ENCODE measurements at places on chromosomes 1 and 21.

- no peak for DNase-seq
Observed at GRCh38 chr1:70847013-70847412, 200.6 kb downstream of the PTGER3 start.

DNA sequence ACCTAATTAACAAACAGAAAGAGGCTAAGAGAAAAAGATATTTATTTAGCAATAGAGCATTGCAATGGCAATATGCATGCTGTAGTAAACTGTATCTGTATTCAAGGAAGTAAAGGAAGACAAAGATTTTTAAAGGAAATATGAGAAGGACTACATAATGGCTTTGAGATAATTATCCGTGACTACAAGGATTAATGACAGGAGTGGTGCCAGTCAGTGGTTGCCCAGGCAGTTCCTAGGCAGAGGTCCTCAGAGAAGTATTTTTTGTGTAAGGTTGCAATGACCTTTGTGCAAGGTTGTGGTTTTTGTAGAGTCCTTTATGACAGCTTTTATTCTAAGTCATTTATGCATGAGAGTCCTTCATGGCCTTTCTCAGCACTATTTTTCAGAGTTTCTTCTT, 711.1 kb upstream of the CHRM3 start:
- no peak for DNase-seq

- DNase-seq, result no peak
Observed at GRCh38 chr1:43349594-43350306, 9.0 kb upstream of the CDC20 start.

- DNase-seq, result no peak
Observed at GRCh38 chr1:56180520-56181190, 398.7 kb downstream of the PLPP3 start.

DNA sequence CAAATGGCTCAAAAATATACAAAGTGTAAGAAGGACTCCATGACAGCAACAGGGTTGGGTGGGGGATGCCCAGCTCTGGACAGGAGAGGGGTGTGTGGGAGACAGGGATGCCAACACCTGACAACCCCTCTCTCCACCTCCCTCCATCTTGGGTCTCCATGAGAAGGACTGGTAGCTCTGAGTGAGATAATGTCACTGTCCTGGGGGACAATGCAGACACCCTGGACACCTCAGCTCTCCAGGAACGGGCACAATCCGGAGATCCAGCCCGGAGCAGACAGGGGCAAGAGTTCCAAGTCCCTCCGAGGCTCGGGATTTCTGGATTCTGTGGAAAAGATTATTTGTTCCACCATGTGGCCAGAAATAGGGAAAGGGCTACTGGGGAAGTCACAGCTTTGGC, 122.5 kb downstream of the GLIS1 start:
- DNase-seq, result no peak

DNA sequence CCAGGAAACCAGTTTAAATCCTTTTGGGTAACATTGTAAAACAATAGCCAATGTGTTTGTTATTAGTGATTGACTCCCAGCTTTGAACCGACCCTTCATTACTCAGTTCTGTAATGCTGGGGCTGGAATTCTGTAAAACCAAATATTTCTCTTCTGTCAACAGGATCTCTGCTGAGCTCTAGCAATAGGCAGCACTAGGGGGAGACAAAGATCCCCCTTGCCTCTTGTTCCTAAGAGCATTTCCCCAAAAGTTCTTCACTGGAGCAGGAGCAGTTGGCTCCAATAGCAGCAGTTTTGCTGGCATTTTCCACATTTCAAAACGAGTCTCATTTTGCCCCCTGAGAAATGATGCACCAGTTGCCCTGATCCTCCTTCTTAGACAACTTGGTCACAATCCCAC, 1671.1 kb downstream of the MRPL39 start:
- DNase-seq, result peak; percentile 0

DNA sequence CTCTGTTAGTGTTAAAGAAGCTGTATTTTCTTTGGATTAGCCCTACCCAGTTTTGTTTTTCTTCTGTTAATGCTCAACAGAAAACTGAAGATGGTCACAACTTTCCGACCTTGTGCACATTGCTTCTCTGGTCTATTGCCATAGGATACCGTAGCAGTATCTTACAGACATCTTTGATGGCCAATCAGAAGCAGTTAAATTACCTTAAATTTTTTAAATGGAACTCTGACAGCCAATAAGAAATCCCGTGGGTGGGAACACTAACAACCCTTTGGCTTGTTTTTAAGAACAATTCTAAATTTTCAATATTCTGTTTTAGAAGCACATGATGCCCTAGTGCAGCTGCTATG, 17.2 kb downstream of the NFYC start:
- DNase-seq, result peak; percentile 68

DNA sequence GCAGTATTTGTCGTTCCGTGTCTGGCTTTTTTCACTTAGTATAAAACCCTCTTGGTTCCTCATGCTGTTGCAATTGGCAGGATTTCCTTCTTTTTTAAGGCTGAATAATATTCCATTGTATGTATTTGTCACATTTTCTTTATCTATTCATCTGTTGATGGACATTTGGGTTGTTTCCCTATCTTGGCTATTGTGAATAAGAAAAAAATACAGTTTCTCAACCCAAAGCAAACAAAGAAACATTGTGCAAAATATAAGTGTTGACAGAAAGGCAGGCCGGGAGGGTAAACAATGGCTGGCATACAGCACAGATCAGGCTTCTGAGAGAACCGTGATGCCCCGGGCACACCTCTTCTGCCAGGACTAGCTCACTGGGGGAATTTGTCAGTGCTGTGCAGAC, 26.9 kb downstream of the NENF start:
- DNase-seq, result no peak

DNA sequence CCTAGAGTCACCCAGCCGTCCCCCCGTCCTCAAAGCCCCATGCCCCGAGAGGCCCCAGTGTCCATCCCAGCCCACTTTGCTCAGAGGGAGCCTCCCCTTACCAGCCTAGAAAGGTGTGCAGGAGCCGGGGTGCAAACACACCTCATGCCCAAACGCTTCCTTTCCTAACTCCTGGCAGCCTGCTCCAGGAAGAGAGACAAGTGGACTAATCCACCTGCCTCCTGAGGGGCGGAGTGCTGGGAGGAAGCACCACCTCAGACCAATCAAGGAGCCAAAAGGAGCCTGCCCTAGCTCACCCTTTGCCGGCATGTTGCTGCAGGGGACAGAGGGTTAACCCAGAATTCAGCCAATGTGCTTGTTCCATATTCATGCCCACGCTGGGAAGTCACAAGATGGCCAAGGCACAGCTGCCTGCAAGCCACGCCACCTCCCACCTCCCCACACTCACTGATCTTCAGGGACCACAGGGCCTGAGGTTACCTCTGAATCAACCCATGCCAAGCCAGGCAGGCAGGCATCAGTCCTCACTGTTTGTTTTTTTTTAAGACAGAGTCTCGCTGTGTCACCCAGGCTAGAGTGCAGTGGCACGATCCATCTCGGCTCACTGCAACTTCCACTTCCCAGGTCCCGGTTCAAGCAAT, 27.8 kb downstream of the PLEKHA6 start:
- no peak for DNase-seq

DNA sequence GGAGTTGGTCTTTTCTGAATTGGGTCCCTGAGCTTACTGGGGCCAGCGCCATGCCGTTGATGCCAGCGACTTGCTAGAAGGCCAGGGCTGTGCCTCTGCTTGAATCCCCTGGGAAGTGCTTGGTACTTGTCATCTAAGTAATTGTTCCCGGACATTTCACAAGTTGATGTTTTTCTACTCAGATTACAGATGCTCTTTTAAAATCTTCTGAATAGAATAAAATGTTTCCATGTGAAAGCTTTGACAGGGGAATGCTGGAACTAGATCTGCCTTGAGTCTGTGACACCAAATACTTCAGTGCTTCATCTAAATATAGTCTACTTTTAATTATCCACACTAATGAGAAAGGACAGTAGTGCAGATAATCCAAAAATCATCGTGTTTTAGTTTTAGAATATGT, 38.3 kb downstream of the PTGFRN start:
- no peak for DNase-seq

- no peak for DNase-seq
Observed at GRCh38 chr1:157158967-157159366, 20.8 kb upstream of the ETV3 start.

DNA sequence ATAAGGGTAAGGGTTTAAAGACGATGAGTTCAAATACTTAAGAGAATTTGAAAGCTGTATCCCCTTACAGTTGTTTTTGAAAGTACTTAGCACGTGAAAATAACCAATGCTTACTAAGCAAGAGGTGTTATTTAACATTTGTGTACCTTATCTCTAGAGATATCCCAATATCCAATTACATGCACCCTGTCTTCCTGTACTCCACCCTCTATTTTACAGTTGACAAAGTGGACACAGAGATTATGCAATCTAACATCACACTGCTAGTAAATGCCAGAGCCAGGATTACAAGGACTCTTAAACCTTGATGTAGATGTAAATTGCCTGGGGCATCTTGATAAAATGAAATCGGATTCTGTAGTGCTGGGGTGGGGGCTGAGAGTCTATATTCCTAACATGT, 72.0 kb downstream of the GDAP2 start:
- no peak for DNase-seq

- no peak for DNase-seq
Observed at GRCh38 chr1:36307601-36308330, 1.6 kb downstream of the SH3D21 start.

DNA sequence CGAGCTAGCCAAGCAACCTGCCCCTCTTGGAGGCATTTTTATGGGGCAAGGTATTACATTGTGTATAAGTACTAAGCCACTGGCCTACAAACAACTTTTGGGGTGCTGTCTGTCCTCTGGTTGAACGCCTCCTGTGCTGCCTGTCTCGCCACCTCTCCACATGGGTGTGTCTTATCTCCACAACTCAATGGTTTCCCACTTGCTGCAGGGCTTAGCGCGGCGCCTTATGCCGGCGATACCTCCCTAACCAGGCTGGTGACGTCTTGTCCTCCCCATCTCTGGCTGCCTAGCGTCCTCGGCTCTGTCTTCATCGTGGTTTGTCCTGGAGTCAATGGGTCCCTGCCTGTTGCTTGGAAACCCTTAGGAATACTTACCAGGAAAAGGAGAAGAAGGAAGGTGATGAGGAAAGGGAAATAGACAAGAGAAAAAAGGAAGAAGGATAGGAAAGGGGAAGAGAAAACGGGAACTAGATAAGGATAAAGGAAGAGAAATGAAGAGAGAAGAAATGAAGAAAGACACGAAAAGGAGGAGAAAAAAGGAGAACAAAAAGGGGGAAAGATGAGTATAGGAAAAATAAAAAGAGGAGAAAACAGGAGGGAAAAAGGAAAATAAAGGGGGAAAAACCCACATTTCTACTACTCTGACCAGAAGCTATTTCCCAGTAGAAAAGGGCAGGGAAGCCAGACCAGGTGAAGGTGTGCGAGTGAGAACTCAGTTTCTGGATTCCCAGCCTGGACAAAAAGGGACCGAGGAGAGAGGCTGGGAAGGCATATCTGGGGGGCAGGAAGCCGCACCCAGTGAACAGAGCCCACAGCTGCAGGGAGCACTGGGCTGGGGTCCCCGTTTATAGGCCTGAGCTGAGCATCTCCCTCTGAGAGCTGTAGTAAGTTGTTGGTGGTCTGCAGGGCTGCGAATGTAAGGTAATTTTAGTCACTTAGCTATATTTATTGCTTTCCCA, 86.2 kb downstream of the CLIC6 start:
- no peak for DNase-seq

DNA sequence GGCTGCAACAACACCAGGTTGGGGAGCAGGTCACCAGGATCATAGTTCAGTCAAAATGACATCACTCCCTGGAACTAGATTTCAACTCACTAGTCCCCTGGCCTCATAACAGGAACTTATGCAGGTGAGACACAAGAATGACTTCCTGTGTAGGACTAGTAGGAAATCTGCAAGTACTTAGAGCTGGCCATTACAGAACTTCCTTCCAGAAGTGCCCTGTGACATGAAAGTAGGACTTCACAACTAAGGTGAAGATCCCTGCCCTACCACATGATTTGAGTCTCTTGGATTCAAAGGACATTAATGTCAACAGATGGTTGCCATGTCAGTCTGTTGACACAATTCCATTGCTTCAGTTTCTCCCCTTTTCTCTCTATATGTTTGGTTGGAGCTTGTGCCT, 223.1 kb downstream of the RPS6KC1 start:
- DNase-seq, result no peak

GRCh38 chr21:45763074-45763473, 119.5 kb downstream of the PCBP3 start:
- no peak for DNase-seq

DNA sequence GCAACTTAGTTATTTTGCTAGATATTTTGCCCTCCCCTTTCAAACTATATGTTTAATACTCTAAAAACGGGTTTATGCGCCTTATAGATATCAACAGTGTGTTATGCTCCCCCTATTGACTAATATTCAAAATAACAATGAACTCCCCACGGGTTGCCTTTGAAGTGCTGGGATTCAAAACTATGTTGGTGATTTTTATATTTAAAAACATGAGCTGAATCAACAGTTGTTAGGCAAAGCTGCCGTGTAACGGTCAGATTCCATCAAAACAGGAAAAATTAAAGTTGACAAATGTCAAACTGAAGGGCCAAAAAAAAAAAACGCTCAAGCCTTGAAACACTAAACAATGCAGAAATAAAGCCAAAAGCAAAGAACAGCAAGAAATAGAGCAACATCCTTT, 2.5 kb downstream of the TGFBR3 start:
- peak; percentile 50 for DNase-seq

DNA sequence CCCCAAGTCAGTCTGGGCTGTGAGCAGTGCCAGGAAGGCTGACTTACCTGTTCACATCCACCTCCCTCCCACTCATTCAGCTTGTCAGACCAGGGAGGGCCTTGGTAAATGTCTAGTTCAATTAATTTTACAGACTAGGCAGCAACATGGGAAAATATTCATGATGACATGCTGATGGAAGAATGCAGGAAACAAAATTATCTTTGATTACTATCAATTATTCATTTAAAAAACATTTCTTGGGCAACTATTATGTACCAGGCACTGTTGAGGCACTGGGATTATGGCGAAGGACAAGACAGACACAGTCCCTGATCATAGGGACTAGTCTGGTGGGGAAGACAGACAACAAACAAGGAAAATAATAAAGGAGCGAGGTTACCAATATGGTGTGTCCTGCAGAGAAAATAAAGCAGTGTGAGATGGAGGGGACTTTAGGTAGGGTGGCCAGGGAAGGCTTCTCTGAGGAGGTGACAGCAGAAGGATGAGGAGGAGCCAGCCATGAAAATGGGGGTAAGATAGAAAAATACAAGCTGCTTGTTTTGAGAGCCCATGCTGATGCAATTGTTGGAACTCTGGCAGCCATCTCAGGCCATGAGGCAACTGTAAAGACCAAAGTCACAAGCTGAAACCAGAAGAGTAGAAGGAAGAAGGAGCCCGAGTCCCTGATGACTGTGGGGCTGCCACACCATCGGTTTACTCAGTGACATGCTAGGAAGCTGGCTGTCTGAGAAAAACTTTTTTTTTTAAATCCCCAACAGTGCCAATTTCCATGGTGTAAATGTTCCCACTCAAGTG, 14.0 kb downstream of the TRIM62 start:
- DNase-seq, result no peak

GRCh38 chr1:94641990-94642389, 100.4 kb upstream of the F3 start:
- no peak for DNase-seq

- no peak for DNase-seq
Observed at GRCh38 chr1:96425382-96426129, 296.0 kb upstream of the PTBP2 start.

GRCh38 chr1:7871136-7871535, 18.3 kb upstream of the UTS2 start:
- no peak for DNase-seq

All from A549 (cell line).